ENCODE measurements at places on chromosomes 12 and 14.
A peak's percentile ranks its signal among the peaks of the same experiment; 100 is the strongest.

DNA sequence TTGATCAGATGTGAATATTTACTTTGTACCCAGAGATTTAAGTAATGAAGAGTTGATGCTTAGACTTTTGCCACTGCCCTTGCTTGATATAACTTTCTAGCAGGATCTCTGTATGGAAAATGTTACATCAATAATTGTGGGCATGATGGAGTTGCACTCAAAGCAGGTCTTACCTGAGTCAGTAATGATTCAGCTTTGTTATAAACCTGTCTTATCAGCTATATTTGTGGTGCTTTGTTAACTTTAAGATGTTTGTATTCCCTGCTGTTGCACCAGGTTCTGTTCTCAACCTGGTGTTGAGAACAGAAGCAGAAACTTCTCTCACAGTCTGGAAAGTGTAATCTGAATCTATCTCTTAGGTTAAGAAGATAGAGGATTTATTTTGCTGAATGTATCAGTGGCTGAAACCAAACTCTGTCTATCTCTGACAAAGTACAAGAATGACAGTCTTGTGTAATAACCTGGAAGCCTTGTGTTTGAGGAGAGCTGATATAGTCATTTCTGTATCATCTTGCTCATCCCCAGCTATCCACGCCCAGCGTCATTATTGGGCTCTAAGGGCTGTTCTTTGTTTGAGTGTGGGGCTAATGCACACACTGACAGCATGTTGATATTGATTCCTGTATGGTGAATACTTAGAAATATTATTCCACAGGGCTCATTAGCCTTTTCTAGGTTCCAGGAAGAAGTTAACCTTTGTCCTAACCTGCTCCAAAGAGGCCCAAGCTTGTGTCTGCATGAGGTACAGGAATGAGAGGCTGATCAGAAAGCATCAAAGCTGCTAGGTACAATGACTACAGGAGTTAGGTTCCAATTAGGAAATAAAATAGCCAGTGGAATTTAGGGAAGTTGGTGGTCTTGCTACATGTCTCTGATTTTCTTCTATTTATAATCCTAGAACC lies 3.6 kb downstream of the AKAP6 start:
- no peak for DNase-seq

GRCh38 chr14:65072256-65072655 lies 30.1 kb downstream of the MAX start:
- DNase-seq, result no peak

DNA sequence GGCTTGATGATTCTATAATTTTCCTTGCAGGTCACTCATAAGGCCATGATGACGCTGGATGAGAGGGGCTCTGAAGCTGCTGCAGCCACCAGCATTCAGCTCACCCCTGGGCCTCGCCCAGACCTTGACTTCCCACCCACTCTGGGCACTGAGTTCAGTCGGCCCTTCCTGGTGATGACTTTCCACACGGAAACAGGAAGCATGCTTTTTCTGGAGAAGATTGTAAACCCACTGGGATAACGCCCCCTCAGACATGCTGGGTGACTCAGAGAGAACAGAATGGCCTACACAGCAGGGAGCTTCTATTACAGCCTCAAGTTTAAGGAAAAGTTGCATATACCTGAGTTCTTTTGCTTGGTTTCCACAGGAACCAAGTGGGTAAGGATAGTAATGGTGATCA lies 34.3 kb downstream of the SERPINA3 start:
- DNase-seq, result no peak

- DNase-seq, result no peak
Measured at GRCh38 chr12:14845350-14845750, 2.0 kb upstream of the ART4 start.

- no peak for DNase-seq
Measured at GRCh38 chr12:625998-626397, 37.2 kb downstream of the NINJ2 start.

DNA sequence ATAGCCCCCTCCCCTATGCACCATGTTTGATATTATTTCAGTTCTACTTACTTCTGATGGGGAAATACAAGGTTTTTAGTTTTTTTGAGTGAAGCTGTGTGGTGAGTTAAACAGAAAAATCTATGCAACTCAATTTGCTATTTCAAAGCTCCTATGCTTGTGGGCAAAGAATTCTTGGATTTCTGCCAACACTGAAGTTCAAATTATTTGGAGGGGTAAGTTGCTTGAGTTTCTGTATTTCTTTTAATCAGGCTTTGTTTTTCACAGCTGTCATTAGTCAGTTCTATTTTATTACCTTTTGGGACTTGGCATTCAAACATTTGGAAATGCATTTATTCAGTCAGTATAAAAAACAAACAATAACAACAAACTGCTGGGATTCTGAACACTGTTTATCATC lies 407.5 kb upstream of the MGAT4C start:
- no peak for DNase-seq

GRCh38 chr14:67524634-67524963 lies 8.5 kb upstream of the PLEKHH1 start:
- no peak for DNase-seq

DNA sequence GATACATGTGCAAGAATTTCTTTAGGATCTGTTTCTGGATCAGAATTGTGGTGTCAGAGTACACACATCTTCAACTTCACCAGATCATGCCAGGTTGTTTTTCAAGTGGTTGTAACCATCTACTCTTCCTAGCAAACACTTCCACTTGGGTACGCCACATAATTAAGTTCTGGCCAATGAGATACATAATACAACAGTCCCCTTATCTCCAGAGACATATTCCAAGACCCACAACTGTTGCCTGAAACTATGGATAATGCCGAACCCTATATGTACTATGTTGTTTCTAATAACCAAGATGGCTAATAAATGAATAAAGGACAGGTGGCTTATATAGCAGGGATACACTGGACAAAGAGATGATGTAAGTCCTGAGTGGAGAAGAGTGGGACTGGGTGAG lies 2.5 kb upstream of the CHPT1 start:
- no peak for DNase-seq

- DNase-seq, result no peak
Measured at GRCh38 chr14:103241531-103241930, 92.5 kb upstream of the EIF5 start.

DNA sequence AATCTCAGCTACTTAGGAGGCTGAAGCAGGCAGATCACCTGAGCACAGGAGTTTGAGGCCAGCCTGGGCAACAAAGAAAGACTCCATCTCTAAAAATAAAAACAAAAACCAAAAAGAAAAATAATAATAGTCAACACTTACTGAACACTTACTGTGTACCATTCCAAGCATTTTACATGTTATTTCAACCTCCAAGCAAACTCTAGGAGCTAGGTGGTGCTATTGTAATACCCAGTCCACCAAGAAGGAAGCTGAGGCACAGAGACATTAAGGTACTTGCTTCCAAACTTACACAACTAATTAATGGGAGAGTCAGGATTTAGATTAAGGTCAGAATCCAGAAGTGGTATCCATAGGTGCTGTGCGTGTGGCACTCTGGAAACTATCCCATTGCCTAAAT lies 13.7 kb upstream of the OR6J1 start:
- DNase-seq, result no peak

GRCh38 chr12:93460003-93460402 lies 7.3 kb upstream of the MRPL42 start:
- DNase-seq, result no peak

- no peak for DNase-seq
Measured at GRCh38 chr12:132308853-132309595, 20.4 kb downstream of the GALNT9 start.

GRCh38 chr12:11609045-11609444 lies 40.4 kb upstream of the ETV6 start:
- DNase-seq, result no peak

DNA sequence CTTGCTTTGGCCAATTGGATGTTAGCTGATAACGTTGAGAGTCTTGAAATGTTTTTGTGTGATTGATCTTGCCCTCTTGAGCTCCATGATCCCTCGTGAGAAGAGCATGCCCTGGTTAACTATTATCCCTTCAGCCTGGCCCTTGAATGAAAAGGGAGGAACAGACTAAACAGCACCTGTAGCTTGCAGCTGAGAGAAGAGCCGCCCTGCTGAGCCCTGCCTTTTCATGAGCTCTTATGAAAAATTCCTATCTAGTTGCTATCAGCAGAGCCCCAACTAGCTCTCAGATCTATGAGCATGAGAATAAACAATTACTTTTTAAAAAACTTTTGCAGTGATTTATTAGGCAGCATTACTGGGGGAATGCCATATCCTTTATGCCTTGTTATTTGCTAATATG lies 36.0 kb upstream of the RPH3A start:
- DNase-seq, result no peak

- DNase-seq, result no peak
Measured at GRCh38 chr12:70040141-70040540, 203.1 kb upstream of the CNOT2 start.

DNA sequence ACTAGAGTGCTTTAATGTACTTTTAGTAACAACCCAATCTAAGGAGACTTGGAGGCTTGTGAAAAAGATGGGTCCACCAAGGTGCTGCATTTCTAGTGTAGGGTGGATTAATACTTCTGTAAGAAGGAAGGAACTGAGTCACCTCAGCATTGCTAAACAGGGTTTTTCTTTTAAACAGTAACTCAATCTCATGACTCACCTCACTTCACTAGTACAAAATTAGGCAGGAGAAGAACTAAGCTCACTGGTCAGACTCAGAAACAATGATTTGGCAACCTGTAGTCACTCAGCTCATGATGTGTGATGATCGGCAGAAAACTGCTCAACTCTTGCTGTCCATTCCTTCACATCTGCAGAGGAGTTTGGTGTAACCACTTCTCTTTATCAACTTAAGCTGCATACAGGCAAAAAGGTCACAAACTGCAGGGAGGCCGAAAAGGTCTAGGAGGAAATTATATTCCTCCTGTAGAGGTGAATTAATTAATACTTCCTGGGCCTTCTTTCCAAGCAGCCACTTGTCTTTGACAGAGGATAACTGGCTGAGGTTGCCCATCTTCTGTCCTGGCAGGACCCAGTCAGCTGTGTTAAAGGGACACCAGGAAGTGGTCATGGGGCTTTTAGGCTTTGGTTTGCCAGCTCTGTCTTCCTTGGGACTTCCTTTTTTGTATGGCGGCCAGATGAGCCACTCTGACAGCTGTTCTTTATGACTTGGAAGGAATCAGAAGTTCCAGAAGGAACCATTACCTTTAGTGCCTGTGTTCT lies 466.9 kb downstream of the FUT8 start:
- peak; percentile 41 for DNase-seq

DNA sequence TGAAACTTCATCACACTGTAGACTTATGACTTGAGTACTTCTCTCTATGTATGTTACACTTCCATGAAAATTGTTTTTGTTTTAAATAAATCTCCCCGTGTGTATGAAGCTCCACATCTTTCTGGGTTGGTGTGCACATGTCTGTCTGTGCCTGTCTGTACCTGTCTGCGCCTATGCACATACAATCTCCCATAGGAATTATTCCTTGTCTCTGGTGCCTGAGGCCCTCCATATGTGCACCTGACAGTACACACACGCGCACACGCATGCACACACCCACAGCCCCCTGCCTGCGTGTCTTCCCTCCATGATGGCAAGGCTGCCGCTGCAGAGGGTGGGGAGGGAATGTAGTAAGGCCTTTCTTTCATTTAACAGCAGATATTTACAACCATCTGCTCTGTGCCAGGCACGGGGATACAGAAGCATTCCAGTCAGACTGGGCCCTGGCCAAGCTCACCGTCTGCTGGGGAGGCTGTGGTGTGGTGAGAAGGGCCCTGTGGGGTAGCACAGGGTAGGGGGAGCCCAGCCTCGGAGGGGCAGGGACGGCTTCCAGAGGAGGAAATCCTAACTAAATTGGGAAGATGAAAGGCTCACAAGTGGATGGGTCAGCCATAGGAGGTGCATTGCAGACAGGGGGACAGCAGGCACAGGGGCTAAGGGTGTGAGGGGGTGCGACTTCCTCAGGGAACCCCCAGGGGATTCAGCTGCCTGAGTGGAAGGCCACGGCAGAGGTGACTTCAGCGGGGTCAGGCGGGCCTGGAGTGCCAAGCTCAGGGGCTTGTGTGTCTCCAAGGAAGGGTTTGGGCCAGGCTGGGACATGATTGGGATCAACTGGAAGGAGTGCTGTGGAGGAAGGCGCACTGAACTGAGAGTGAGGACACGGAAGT lies 26.1 kb downstream of the KRT8 start:
- DNase-seq, result no peak

DNA sequence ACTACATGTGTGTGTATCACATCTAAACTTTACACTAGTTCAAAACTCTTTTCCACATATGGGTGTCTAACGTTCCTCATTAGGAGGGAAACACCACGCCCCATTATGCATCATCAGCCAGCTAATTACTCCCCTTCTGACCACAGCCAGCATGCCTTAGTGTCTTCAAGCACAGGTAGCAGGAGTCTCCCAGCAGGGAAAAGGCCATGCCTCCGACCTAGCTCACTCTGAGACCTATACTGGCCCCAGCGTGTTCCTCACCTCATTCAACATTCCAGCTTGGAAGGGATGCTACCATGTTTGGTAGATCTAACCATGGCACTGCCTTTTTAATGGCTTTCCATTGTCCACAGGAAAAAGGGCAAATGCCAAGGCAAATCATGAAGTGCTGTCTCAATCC lies 66.1 kb upstream of the PRB2 start:
- no peak for DNase-seq

DNA sequence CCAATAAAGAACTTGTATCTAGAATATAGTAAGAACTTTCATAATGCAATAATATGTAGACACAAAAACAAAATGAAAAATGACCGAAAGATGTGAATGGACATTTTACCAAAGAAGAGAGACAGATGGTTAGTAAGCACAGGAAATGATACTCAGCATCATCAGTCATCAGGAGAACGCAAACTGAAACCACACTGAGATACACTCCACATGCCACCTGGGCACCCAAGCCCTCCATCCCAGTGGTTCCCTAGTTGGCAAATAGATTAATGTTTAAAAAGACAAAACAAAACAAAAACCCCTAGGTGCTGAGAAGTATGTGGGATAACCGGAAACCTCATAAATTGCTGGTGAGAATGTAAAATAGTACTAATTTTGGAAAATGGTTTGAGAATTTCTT lies 26.8 kb upstream of the VPS33A start:
- DNase-seq, result no peak

DNA sequence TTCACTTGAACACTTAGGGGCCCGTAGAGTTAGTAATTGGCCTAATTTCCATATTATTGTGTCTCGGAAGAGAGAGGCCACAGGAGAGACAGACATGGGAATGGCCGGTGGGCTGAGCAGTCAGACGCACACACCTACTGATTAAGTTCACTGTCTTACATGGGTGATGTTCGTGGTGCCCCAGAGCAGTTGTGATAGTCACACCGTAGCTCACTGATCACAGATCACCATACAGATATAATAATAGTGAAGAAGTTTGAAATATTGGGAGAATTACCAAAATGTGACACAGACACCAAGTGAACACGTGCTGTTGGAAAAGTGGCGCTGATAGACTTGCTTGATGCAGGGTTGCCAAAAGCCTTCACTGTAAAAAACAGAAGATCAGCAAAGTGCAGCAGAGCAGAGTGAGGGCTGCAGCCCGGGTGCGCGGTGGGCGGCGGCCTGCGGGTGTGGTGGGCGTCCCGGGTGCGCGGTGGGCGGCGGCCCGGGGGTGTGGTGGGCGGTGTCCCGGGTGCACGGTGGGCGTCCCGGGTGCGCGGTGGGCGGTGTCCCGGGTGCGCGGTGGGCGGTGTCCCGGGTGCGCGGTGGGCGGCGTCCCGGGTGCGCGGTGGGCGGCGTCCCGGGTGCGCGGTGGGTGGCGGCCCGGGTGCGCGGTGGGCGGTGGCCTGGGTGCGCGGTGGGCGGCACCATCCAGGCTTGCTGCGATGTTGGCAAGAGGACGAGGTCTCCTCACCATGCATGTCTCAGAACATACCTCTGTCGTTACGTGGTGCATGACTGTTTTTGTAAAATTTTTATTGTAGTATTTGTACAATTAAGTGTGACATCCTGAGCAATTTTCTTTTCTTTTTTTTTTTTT lies 34.3 kb upstream of the TEX22 start:
- DNase-seq, result no peak

GRCh38 chr14:49893309-49894213 lies 679 bp downstream of the ARF6 start:
- DNase-seq, result peak; percentile 77

Data from NK-92 treated with Interleukin-12 subunit alpha and Interleukin-12 subunit beta, amount 100 ng/mL, for 24 hours (cell line).